HFFc6 (cell line): ENCODE measurements at places on chromosomes 5 and 9. TPM values are rescaled to one million over a fixed set of nuclear protein-coding genes. Genes with fewer than 3 reads are reported as not detected.
A peak's percentile ranks its signal among the peaks of the same experiment; 100 is the strongest.

Gene OR1Q1
- total RNA-seq, result not detected in 2 replicates

GRCh38 chr5:135162661-135163265 lies 128.7 kb upstream of the PITX1 start:
- peaks cover 22% of the 10 kb centered on the region for H3K27me3 ChIP-seq
- peaks cover 19% of the 10 kb centered on the region for H3K36me3 ChIP-seq
- H3K27ac ChIP-seq, result no peak overlapping the region

DNA sequence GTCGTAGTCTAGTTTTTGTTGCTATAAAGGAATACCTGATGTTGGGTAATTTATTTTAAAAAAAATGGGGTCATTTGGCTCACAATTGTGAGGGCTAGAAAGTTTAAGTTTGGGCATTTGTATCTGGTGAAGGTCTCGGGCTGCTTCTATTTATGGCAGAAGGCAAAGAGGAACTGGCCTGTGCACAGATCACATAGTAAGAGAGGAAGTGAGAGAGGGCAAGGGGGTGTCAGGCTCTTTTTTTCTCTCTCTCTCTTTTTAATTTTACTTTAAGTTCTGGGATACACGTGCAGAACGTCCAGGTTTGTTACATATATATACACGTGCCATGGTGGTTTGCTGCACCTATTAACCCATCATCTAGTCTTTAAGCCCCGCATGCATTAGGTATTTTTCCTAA lies 453.3 kb downstream of the DIRAS2 start:
- no peaks in the 10 kb centered on the region for H3K4me1 ChIP-seq
- DNase-seq, result no peak
- H3K27me3 ChIP-seq, result no peaks in the 10 kb centered on the region; the same call in 1 of the 2 replicates
- H3K27ac ChIP-seq, result no peak overlapping the region
- no peak overlapping the region for H3K4me3 ChIP-seq
- H3K36me3 ChIP-seq, result no peaks in the 10 kb centered on the region

DNA sequence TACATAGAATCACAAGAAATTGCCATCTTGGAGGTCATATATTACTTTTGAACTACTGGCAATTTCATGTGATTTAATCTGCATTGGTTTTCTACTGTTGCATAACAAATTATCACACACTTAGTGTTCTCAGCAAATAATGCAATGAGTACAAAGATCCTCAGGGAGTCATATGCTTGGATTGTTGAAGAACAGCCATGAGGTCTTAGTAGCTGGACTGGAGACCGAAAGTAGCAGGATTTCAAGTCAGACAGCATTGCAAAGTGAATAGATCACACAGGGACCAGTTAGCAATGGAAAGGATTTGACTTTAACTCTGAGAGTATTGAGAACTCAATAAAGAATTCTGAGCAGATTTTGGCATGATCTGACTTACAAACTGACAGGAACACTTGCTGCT lies 32.2 kb upstream of the FRMD3 start:
- no peak overlapping the region for H3K4me3 ChIP-seq
- H3K4me1 ChIP-seq, result no peaks in the 10 kb centered on the region
- H3K36me3 ChIP-seq, result 0 out of 2 replicates have a peak, but pooled peaks cover 5% of the 10 kb centered on the region
- no peaks in the 10 kb centered on the region for H3K27me3 ChIP-seq
- H3K27ac ChIP-seq, result no peak overlapping the region
- peak; percentile 19 for DNase-seq

GRCh38 chr9:135156525-135157510 lies 69.3 kb downstream of the OLFM1 start:
- H3K4me1 ChIP-seq, result no peaks in the 10 kb centered on the region
- DNase-seq, result peak; percentile 2
- H3K27me3 ChIP-seq, result peaks cover 2% of the 10 kb centered on the region; the same call in 1 of the 2 replicates
- no peak overlapping the region for H3K27ac ChIP-seq
- H3K4me3 ChIP-seq, result no peak overlapping the region
